ENCODE measurements at places on chromosomes 12 and 14.

DNA sequence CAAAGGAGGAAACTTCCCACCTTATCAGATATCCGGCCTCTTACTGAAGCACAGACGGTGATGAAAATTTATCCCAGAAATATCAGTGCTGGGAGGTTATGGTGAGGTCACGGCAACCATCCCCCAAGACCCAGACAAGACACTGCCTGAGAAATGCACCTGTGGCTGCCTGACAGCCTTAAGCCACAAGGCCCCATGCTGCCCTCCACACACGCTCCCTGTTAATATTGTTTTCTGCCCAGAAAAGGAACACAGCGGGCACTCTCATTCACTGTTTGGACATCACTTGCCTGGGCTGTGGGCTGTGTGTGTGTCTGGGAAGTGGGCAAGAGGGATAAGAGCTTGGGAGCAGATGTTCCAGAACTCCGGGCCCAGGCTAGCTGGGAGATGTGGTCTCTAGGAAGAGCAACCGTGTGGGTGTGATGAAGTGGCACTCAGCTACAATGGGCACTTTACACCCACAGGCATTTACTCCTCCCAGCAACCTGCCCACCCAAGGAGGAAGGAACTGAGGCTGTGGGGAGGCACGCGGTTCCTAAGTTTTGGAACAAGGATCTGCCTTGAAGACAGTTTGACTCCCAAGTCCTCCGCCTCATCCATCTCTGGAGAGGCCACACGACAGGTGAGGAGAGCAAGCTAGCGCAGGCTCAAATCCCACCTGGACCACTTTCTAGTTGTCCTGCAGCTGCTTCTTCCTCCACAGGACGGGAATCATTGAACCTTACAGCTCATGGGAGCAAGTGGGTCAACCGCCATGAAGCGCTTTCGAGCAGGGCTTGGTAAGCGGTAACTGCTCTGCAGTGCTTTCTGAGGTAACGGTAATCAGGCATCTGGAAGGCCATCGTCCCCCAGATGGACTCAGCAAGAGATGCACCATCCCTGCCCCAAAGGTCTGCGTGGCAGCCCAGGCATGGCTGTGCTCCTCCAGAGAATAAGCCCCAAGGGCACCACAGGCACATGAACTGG lies 91.4 kb downstream of the CHGA start:
- DNase-seq, result no peak

DNA sequence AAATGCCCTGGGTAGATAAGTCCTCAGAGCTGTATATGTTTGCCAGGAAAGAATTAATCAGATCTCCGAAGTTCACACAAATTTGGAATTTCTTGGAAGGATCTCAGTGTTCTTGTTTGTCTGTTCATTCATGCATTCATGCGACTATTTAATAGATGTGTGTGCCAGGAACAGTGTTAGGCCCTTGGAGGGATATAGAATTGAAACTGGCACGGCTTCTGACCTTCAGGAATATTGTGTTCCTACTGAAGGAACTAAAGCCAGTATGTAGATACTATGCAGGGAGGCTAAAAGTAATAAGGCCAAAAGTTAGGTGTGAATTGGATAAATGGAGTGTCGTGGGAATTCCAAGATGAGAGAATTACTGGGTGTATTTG lies 166.0 kb upstream of the NOS1 start:
- no peak for DNase-seq

DNA sequence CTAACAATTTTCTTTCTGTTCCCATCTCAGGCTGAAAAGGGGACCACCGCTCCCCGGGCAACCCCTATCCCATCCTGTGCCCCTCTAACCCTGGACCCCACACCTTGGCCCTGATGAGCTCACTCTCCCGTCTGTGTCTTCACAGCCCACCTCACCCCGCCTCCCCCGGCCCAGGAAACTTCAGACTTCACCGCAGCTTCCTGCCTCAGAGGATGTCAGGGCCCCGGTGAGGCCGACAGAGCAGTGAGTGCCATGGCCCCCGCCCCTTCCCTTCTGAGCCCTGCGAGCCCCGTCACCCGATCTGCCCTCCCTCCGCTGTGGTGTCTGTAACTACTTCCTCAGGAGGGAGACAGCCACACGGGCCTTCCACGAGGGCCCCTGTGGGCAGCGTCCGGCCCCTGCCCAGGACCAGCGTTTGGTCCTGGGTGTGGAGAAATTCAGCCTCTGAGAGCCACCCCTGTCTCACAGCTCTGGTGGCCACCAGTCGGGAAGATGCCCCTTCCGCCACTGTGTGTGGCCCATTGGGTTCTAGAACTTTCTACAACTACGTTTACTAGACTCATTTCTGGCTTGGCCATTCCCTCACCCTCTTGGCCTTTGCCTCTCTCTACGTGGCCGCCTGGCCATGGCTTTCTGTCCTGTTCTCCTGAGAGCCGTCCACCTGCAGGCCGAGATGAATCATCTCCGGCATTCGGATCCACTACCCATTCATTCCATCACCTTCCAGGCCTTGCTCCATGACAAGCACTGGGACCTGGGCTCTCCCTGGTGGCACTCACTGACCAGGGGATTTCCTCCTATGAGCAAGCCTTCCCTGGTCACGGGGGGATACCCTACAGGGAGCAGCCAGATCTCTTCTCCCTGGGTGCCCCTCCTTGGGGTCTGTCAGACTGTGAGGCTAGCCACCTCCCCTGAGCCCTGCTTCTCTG lies 3.4 kb downstream of the RHOF start:
- no peak for DNase-seq

- no peak for DNase-seq
These were observed 75.3 kb downstream of the ACACB start for GRCh38 chr12:109191621-109192250.

DNA sequence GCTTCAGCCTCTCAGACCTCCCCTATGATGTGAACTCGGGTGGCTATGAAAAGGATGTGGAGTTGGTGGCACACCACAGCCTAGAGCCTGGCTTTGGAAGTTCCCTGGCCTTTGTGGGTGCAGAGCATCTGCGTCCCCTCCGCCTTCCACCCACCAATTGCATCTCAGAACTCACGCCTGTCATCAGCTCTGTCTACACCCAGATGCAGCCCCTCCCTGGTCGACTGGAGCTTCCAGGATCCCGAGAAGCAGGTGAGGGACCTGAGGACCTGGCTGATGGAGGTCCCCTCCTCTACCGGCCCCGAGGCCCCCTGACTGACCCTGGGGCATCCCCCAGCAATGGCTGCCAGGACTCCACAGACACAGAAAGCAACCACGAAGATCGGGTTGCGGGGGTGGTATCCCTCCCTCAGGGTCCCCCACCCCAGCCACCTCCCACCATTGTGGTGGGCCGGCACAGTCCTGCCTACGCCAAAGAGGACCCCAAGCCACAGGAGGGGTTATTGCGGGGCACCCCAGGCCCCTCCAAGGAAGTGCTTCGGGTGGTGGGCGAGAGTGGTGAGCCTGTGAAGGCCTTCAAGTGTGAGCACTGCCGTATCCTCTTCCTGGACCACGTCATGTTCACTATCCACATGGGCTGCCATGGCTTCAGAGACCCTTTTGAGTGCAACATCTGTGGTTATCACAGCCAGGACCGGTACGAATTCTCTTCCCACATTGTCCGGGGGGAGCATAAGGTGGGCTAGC lies 7.0 kb upstream of the RPS26 start:
- DNase-seq, result no peak

- DNase-seq, result no peak
These were observed 166.7 kb upstream of the MYL2 start for GRCh38 chr12:111086947-111087700.

DNA sequence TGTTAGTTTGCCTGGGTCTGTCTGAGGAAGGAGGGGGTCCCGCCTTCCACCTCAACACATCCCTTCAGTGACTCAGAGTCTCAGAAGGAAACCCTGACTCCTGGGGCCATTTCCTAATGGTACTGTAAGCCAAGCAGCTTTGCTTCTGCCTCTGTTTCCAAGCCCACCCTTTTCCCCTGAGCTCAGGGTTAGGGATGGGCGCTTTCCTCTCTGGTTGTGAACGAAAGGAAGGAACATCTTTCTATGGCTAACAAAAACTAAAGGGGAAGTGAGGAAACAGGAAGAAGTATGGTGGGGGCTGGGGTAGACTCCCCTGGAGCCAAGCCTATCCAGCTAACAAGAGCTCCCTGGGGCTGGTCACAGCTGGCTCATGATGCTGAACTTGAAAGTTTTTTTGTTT lies 11.6 kb upstream of the UNC119B start:
- DNase-seq, result no peak

DNA sequence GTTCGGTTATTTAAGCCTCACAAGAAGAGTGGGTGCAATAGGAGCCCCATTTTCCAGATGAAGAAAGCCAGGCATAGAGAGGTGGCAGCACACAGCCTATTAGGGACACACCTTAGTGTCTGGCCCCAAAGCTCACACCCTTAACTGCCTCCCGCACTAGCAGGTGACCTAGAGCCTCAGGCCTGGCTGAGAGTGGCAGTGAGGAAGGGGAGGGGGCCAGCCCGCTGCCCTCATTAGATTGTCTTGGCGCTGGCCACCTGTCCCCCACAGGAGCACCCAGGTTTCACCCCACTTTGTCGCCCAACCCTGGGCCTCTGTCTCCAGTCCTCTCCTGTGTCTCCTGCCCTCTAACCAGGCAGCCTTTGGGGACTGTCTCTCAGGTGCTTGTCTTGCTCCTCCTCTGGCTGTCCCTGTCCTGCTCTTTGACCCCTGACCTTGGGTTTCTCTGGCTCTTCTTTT lies 18.5 kb upstream of the PGF start:
- no peak for DNase-seq

DNA sequence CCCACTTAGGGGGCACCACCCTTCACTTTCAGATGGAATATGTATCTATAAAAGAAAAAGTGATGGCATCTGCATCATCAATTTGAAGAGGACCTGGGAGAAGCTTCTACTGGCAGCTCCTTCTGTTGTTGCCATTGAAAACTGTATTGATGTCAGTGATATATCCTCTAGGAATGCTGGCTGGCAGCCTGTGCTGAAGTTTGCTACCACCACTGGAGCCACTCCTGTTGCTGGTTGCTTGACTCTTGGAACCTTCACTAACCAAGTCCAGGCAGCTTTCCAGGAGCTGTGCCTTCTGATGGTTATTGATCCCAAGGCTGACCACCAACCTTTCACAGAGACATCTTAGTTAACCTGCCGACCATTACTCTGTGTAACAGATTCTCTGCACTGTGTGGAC lies 44.7 kb downstream of the RIMKLB start:
- no peak for DNase-seq

GRCh38 chr14:74242021-74242779 lies 3.0 kb downstream of the VSX2 start:
- no peak for DNase-seq

GRCh38 chr14:104356020-104356737 lies 217.8 kb downstream of the KIF26A start:
- no peak for DNase-seq

- DNase-seq, result no peak
These were observed 29.4 kb downstream of the PLEKHA5 start for GRCh38 chr12:19158923-19159322.

DNA sequence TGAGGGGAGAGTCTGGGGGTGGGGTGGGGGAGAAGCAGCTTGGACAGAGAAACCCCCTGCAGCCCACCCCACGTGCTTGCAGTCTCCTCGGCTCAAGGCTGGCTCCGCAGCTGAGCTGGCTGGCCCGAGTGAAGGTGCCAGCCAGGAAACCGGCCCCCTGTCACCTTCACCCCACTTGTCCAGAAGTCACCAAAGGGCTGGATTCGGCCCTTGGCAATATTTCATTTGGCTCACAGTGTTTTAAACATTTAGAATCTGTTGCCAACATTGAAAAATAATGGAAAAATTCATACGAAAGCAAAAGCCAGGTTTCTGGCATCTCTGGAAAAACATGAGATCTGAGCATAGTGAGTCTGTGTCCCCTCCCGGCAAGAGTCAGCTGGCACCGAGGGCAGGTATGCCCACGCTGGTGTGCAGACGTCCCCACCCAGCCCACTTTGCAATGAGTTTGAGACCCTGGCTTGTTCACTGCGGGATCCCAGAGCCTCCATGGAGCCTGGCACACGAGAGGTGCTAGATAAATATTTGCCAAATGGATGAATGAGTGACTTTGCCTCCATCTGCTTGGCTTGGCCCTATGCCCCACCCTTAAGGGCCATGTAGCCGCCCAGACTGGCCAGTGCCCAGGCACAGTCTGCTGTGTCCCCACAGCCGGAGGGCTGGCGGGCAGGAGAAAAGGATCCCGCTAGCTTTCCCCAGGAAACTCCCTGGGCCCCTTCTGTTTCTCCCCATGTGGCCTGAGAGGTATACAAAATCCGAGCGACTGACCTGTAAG lies 18.2 kb downstream of the MSI1 start:
- DNase-seq, result no peak

DNA sequence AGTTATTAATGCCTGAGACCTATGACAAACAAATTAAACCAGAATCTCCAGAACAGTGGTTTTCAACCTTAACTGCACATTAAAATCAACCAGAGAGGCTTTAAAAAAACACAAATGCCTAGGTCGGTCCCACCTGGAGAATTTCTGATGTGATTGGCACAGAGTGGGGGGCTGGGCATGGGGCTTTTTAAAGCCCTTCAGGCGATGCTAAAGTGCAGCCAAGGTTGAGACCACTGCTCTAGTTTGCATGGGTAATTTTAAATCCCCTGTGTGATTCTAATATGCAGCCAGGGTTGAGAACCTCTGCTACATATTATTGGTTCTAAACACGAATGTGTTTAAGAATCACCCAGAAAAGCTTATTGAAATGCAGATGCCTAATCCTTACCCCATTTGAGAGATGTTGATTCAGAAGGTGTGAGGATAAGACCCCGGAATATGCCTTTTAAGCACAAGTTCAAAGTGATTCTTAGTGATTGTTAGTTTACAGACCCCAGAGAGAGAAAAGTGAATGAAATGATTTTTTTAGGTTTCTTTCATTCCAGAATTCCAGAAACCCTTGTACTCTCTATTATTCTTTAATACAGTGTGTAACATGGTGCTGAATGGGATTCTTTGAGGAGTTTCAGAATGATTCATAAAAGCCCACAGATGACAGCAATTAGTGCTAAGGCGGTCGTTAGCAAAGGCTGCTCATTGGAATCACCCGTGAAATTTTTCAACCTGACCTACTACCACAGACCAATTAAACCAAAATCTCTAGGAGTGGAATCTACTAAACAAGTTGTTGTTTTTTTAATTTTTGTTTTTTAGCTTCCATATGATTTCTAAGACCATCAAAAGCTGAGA lies 44.9 kb downstream of the LIN7A start:
- DNase-seq, result no peak

- no peak for DNase-seq
These were observed 751 bp downstream of the GDF11 start for GRCh38 chr12:55743406-55744339.

DNA sequence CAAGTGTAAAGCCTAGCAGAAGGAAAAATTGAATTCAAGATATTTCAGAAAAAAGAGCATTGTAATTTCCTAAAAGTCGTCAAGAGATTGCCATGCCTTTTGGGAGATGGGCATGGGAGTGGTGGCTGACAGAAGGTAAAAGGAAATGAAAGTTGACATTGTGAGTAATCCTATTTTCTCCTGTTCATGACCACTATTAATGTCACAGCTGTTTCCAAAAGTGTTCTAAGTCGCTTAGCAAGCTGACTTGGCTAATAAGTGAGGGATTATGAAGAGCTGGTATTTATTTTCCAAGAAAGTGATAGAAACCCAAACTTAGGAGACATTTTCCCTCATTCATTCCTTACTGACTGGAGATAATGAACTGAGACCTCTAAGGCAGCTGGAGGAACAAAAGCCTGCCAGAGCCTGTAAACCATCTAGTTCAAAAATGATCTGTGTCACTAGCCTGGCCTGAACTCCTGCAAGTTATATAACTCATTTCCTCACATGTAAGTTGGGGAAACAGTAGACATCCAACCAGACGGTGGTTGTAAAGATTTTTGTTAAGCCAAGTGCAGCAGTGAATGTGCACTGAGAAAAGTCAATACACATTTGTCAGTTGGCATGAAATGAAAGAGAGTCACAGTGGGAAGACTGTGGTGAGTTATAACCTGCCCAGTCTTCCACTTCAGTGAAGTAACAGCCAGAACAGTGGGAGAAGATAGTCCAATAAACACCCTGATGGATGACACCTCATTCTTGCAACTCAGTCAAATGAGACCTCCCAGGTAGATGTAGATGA lies 75.8 kb downstream of the DIO2 start:
- DNase-seq, result no peak

All from iPS DF 6.9 (cell line).